T-cell (primary cell): ENCODE measurements at places on chromosomes 13 and 19.

DNA sequence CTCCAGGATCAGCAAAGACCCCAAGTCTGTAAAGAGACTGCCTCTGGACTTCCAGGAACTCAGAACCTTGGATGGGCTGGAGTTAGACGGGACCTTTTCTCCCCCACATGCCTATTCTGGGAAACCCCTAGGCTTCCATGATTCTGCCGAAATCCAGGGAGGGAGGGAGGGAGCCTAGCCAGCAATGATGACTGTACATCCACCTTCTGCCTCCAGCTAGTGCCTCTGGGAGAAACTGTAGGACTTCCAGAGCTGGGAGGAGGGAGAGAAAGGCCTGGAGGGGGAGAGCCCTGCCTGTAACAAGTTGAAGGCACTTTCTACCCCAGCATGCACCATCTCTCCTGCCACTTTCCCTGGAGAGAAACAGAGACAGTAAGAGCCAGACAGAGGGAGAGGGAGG is 6.0 kb upstream of the HAS1 start:
- DNase-seq, result no peak

- peak; percentile 17 for DNase-seq
These were observed 17.6 kb upstream of the DHRS12 start for GRCh38 chr13:51821606-51822005.

GRCh38 chr19:6241680-6242377 is 37.9 kb downstream of the MLLT1 start:
- no peak for DNase-seq

- DNase-seq, result peak; percentile 59
These were observed 3.2 kb upstream of the SPACA6 start for GRCh38 chr19:51689751-51690453.

GRCh38 chr13:80055847-80056246 is 285.1 kb downstream of the SPRY2 start:
- no peak for DNase-seq

DNA sequence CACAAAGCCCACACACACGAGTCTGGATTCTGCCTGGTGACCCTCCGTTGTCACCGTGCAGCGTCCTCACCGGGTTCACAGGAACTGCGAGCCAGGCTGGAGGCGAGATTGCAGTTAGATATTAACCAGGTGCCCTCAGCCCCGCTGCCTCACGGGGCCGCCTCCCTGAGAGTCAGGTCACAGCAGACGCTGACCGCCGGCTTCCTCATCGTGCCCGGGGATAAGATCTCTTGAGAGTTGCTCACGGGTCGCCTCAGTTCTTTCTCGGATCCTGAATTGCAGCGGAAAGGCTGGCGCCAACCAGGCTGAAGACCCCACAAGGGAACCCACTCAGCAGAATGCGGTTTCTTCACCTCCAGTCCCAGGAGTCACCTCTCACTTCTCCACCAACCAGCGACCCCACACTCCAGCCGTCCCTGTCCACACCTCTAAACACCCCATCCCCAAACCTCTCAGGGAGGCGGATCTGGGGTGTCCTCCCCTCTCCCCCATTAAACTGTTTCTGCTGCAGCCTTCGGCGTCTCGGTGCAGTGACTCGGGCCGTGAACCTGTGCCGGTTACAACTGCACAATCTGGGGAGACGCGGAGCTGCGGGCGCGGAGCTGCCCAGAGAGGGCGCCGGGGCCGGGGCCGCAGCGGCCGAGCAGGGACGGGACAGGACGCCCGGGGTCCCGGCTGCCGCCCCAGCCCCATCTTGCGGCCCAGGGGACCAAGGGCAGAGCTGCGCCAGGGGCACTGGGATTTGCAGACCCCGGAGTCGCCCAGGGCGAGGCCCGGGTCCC is 591 bp downstream of the ZNF823 start:
- DNase-seq, result no peak

DNA sequence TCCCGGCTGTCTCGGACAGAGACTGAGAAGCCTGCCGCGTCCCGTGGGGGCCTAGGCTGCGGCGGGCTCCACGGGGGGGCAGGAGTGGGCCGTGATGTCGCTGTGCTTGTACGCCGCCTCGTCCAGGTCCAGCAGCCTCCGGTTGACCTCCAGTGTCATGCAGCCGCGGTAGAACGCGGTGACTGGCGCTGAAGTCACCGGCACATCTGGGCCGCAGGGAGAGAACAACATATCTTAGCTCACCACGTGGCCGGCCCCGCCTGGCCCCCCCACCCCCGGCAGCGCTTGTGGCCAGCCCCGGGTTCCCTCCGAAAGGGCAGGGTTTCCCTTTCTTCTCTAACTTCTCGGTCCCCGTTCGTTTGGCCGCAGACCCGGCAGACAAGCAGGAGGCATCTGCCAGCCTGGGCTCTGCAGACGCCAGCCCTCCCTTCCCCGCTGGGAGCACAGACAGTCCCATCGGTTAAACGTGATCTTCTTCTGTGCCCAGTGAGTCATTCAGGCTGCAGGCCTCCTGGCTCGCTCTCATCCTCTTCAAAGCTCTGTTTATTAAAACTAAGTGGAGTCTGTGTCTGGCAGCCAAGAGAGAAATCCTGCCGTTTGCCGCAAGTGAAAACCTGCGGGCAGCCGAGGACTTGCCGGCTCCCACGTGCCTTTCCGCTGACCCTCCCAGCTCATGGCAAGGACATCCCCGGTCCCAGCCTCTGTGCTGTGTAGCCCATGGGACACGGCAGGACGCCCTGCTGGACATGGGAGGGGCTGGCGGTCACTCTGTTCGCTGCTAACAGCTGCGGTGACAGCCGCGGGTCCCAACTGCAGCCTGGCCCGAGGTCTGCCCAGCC is 42.8 kb downstream of the GAS6 start:
- no peak for DNase-seq

DNA sequence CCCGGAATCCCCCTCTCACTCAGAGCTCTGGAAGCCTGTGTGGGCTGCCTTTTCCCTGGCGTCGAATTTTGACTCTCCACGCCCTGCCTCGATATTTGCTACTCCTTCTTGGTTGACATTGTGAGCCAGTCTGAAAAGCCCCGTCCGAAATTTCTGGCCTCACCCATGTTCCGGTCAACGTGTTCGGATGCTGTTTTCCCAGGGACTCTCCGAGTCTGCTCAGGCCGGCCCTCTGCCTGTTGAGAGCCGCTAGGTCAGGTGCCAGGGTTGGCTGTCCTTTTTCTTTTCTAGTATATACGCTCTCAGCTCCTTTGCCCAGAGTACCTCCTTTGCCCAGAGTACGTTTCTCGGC is 6.8 kb upstream of the DGKH start:
- no peak for DNase-seq

GRCh38 chr13:101845245-101846020 is 393.0 kb downstream of the ITGBL1 start:
- no peak for DNase-seq

- DNase-seq, result no peak
These were observed 2.4 kb downstream of the MBD3L2B start for GRCh38 chr19:7018828-7019227.

- DNase-seq, result no peak
These were observed 286.9 kb downstream of the RFC3 start for GRCh38 chr13:34104853-34105252.

DNA sequence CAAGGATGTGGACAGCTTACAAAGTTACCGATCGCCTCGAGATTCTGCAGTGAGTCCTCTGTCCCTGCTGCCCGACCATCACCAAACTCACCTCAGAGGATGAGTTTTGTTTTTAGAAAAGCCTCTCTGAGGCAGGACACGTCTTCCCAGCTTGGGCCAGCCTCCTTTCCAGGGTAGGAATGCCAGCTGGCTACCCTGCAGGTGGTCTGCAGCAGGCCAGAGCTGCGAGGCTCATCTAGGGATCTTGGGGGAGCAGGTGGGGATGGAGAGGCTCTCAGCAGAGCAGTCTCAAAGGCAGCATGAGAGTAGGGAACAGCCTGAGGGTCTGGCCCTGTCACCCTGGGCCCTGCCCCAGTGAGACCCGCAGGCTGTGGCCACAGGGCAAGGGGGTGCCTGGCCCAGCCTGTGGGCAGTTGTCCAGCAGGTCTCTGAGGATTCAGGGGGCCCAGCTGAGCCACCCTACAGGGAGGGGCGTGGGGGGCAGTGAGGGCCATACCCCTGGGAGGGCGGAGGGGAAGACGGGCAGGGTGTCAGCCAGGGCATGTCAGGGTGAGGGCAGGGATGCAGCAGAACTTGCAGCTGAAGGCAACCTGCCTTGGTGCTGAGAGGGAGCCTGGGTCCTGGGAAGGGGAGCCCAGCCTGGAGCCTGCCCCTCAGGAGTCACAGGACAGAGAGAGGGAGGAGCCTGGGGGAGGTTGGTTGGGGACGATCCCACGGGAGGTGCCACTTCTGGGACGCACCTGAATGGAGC is 57.3 kb upstream of the TPM4 start:
- DNase-seq, result no peak

- DNase-seq, result no peak
These were observed 21.0 kb upstream of the UFM1 start for GRCh38 chr13:38328699-38329098.
